CD4-positive, alpha-beta T cell treated with Interleukin-2 at 100 ng/mL for 4 hours (primary cell): ENCODE measurements at places on chromosomes 5 and 9.

GRCh38 chr9:93954434-93955061, 607 bp downstream of the BARX1 start:
- no peak for DNase-seq

- DNase-seq = no peak
Measured at GRCh38 chr5:179195561-179196404, 135.6 kb downstream of the ZNF354C start.

- no peak for DNase-seq
Measured at GRCh38 chr9:124507880-124508423, 753 bp upstream of the NR5A1 start.

DNA sequence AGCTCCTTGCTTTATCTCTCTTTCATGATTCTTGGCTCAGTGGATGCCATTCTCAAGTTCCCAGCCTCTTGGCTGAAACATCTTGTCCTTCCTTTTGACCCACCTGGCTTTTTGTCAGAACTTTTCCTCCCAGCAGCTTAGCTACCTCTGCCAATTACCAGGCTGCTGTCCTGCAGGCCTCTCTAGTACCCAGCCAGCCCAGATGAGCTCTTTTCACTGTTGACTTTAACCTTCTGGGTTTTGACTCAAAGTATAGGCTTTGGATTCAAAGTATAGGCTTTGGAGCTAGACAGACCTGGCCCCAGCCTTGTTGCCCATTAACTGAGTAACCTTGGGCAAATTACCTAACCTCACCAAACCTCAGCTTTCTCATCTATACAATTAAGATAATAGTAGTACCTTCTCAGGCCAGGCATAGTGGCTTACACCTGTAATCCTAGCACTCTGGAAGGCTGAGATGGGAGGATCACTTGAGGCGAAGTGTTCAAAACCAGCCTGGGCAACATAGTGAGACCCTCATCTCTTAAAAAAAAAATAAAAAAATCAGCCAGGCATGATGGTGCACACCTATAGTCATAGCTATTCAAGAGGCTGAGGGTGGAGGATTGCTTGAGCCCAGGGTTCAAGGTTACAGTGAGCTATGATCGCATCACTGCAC, 6.6 kb upstream of the TMEFF1 start:
- no peak for DNase-seq

DNA sequence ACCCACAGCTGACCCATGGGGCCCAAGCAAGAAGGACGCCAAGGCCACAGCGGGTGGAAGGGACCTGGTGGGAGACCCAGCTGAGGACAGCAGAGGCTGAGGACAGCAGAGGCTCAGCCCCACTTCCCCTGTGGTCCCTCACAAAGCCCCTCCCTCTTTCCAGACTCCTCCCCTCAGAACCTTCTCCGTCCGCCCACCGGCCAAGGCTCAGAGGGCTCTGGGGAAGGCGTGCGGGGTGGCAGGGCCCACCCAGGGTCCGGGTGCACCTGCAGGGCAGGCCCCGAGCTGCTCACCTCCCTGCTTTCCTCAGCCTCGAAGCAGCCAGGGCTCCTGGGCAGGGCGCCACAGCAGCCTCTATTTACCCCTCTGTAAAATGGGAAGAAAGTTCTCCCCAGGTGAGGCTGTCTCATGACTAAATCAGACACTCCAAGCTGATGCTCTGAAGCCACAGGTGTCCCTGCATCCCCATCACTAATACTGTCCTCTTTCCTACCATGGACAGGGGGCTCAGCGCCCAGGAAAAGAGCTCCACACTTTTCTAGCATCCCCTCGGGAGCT, 137.9 kb upstream of the PPP1R26 start:
- no peak for DNase-seq

- DNase-seq = no peak
Measured at GRCh38 chr5:9058161-9058560, 487.7 kb downstream of the SEMA5A start.

- no peak for DNase-seq
Measured at GRCh38 chr5:138943599-138944173, 68.6 kb upstream of the LRRTM2 start.

DNA sequence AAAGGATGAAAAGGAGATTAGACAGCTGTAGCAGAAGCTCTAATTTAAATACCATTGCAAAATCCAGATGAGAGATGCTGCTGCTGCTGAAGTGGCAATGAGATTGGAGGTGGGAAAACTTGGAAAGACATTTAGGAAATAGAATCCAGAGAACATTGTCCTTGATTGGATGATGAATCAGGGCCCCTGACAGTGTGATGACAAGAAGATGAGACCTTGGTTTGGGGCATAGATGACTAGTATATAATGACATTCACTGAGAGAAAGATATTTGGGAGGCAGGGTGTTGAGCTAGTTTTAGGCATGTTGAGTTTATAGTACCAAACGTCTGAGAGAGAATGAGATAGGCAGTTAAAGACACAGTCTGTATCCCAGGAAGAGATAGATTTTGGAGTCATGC, 311.5 kb upstream of the MPDZ start:
- DNase-seq = no peak

DNA sequence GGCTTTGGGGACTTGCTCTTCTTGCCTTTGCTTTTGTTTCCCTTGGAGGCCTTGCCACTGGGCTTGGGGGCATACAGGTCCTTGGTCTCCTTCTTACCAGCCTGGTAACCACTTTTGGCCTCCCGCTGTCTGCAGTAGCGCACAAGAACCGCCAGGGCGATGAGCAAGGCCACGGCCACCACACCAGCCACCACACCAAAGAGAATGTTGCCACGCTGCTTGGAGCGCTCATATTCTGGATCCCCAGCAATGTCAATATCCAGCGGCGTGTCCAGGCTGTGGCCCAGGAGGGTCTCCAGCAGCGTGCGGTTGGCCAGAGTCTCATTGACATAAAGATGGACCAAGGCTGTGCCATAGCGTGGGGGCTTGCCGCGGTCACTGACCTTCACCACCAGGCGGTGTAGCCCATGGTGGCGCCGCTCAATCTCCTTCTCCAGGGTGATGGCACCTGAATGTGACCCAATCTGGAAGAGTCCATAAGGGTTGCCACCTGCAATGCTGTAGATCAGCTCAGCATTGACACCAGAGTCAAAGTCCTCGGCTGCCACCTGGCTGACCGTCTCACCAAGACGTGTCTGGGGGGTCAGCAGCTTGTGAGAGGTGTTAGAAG, 14.5 kb downstream of the PCDH1 start:
- DNase-seq = no peak

DNA sequence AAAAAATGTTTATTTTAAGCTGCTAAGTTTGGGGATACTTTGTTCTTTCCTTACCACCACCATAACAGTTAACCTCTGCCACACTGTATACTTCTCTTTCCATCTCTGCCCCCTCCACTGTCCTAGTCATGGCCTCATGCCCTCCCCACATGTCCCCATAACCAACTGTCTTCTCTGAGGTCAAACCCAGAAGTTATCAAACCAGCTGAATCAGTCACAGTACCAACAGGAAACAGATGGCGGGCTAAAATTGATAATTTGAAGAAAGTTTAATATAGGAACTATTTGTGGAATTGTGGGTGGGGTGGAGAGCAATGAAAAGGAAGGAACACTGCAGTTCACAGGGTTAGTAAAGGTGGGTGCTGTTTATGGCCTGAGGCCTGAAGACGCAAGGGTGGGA, 5.7 kb upstream of the DCTN4 start:
- DNase-seq = no peak

DNA sequence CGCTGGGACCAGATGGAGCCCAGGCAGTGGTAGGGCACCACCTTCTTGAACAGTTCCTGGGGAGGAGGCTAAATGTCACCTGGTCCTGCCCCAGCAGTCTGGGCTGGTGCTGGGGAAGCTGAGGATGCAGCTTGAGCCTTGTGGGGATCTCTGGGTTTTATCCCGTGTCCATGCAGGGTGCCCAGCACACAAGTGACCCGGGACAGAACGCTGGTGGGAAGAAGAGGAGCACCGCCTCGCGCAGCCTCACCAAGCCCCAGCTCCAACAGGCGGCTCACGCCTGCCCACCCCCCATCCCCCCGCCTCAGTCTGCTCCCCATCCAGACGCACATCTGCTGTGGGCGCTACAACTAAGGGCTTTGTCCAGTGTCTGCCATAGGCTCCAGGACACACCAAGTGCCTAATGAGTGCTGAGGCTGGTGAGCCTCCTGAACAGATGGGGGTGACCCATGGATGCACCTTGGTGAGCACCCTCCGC, 13.8 kb downstream of the RALGDS start:
- no peak for DNase-seq
